ENCODE measurements at places on chromosomes 12 and 14. TPM values are rescaled to one million over a fixed set of nuclear protein-coding genes. Genes with fewer than 3 reads are reported as not detected.

Gene VASH1
- total RNA-seq = 0.86 TPM

GRCh38 chr14:104571246-104571645 lies 8.3 kb upstream of the C14orf180 start:
- DNase-seq = no peak

Gene TAS2R8
- not detected for total RNA-seq

DNA sequence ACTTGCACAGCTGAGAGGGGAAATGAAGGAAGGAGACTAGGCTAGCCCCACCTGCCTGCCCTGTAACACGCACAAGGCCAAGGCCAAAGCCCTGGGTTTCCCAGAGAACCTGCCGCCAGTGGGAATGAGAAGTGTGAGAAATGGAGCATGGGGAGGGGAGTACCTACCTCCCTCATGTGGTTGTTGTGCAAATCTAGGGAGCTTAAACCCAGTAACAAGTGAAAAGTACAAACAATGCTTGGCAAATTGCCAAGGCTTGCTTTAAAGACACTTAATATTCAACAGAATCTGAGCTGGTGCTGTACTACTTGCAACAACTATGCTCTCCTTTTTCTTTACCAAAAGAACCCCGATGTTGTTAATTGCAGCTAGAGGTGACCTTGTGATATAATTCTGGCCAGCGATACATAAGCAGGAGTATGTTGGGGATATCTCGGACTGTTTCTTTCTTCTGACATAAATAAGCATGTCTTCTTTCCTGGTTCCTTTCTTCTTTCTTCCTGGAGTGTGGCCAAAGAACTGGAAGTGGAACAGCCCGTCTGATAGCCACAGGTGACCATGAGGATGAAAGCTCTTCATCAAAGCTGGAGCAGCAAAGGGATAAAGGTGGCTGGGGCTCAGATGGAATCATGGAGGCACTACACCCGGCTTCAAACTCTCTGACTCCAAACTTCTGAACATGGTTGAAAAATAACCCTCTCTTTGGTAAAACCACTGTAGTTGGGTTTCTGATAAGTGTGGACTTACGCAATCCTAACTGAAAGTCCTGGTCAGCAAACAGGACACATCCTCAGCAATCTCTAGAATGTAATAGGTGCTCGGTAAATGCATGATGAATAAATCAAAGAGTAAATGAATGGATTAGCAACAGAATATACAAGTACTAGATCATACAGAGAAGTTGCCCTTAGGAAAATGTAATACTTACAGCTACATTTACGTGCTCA lies 207.9 kb downstream of the NUAK1 start:
- no peak for DNase-seq

Gene RFLNA
- not detected for total RNA-seq

DNA sequence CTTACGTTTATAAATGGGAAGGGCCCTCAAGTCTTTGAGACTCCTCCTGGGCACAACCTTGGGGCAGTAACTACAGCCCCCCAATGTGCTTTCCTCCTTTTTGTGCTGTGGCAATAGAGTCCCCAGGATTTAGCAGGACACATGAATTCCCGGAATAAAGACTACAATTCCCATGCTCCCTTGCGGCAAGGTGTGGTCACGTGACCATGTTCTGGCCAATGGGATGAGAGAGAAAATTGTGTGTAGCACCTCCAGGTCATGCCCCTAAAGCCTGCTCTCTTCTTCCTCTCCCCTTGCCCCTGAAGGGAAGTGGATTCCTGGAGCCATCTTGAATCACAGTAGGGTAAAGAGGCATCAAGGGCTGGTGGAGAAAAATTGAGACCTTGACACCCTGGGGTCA lies 295.1 kb upstream of the SFSWAP start:
- DNase-seq = no peak

GRCh38 chr14:69964841-69965240 lies 85.6 kb downstream of the SMOC1 start:
- DNase-seq = no peak

- DNase-seq = no peak
Measured at GRCh38 chr14:90544566-90544965, 147.7 kb downstream of the CALM1 start.

DNA sequence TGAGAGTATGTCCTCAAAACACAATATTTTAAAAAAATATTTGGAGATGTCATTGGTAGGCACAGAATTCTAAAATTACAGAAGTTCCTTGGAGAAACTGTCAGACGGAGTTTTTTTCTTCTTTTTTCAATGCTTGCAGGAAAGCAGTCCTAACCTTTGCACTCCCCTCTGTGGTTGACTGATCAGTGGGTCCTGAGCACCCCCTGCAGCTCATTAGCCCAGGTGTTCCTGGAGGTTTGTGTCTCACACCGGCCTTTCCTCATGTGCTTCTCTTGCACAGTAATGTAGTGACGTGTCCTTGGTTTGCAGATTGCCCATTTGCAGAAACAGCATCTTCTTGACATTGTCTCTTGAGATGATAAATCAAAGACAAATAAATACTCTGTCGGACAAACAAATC lies 513.0 kb downstream of the TMEM121 start:
- peak; percentile 87 for DNase-seq

- DNase-seq = no peak
Measured at GRCh38 chr12:55828357-55828756, 1.0 kb downstream of the DNAJC14 start.

Gene RILPL2
- 9.1 TPM for total RNA-seq

Gene DHH
- not detected for total RNA-seq

Gene AMDHD1
- total RNA-seq = 0.69 TPM

Gene ITGB7
- 32.5 TPM for total RNA-seq

GRCh38 chr12:90569685-90570084 lies 385.3 kb downstream of the CCER1 start:
- DNase-seq = no peak

Gene KLRD1
- total RNA-seq = 0.81 TPM

Gene NRXN3
- total RNA-seq = not detected

Gene IL23A
- 12.6 TPM for total RNA-seq

- DNase-seq = peak; percentile 70
Measured at GRCh38 chr14:91113829-91114078, at the start of gene DGLUCY. TSS of gene DGLUCY (plus strand) at chr14:91114073. CDS start at chr14:91160295, 46,222 bp downstream.

- no peak for DNase-seq
Measured at GRCh38 chr12:19131025-19131444, 1.5 kb downstream of the PLEKHA5 start.

Gene NCAPD2
- 252 TPM for total RNA-seq

Gene CFAP251
- total RNA-seq = 0.62 TPM

DNA sequence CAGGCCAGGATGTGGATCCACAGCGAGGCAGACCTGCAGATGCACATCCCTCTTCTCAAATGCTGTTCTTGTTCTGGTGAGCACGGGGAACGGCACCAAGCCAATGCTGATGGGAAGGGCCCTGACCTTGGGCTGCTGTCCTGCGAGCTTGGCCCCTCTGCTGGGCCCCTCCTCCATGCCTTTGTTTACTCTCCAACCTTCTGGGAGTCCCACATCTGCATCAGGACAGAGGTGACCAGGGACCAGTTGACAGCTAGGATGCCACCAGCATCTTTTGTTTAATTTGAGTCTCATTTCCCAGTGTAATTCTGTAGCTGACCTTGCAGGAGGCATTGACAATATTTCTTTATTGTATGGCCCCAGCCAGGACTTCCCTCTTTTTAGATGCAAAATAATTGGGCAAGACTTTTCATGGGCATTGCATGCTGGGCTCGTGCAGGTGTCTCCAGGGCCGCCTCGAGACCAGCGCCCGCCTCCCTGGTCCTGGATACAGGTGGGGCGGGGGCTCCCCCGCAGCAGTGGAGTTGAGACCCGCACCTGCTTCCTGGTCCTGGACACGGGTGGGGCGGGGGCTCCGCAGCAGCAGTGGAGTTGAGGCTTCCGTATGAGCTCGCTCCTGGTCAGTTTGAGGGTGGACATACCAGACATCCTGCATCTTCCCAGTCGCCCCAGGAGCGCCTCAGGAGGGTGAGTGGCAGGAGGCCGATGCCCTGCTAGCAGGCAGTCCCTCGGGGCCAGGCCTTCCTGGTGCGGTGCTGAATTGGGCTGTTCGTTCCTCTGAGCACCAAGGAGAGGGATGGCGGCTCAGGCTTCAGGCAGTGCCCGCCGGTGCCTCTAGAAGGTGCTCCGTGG lies 11.4 kb downstream of the PACS2 start:
- no peak for DNase-seq

DNA sequence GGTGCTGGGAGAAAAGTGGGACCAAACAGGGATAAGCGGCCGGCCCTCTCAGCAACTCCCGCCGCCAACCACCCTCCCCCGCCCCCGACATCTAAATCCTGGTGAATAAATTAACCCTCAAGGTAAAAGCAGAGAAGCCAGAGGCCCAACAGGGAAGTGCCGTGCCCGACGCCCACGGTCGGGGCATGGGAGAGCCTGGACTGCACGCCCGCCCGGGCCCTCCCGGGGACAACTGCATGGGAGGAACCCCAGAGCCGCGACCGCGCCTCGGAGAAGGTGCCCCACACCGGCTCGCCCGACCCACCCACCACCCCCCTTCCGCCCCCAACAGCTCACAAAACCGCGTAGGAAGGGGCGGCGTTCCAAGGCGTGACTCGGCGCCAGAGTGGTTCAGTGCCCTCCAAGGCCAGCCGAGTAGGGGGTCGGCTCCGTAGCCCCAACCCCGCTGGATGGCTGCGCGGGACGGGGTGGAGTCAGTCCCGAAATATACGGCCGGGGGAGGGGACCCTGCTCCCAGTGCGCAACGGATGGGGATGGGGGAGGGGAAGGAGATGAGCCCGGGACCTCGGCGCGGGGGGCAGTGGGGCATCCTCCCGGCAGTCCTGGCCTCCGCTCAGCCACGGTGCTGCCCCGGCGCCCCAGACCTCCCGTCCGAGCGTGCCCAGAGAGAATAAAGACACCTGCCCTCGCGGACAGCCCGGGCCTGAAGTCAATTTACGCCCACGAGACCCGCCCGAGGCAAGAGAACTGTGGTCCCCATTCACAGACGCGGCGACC lies 732 bp downstream of the SLC25A29 start:
- DNase-seq = peak; percentile 28

Gene C12orf50
- total RNA-seq = 0.07 TPM

GRCh38 chr14:32349322-32349721 lies 20.2 kb downstream of the AKAP6 start:
- DNase-seq = no peak

DNA sequence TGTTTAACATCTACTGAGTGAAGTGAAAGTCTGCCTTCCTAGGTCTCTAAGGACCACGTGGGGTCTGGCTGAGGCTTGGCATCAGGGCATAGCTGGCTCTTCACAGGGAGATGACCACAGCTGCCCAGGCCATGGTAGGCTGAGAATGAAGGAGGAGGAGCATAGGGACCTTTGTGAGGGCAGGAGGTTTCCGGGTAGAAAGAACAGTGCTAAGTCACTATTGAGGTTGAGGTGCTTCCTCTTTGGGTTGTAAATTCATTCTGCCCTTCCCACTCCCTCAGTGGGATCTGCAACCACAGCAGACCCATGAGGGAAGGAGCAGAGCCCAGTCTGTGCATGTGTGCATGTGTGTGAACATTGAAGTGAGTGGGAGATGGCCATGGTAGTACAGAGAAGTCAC lies 909.6 kb downstream of the VRK1 start:
- DNase-seq = peak; percentile 23

Gene FGF23
- not detected for total RNA-seq

DNA sequence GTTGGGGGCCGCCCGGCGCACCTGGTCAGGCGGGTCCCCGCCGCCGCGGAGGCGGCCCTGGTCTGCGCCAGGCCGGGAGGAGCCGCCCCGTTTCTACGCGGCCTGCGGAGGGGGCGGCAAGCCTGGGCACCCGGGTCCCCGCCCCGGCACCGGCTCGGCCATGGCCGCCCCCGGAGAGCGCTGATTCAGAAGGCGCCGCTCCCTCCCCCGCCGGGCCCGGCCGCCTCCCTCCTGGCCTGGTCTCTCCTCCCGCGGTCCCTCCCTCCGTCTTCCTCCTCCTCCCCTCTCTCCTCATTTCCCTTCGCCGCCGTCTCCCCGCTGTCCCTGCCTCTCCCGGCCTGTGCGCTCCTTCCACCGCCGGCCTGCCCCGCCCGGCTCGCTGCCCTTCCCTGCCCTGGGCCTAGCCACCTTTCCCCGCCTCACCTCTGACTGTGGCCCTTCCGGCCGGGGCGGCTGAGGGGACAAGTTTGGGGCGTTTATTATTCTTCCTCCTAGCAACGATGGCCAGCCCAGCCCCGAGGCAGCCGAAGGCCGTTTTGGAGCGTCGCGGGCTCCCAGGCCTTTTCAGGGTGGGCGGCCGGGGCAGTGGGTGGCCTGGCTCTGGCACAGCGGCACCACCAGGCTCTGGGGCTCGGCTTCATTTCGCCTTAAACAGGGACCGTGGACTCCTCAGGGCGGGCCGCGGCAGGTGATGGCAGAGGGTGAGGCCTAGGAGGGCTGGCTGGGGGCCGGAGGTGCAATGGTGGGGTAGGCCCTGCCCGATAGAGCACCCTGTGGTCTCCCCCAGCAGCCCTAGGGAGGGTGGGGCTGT lies 768 bp downstream of the CEP170B start:
- peak; percentile 38 for DNase-seq

Gene CD163L1
- not detected for total RNA-seq

Gene CEBPE
- 0.37 TPM for total RNA-seq

DNA sequence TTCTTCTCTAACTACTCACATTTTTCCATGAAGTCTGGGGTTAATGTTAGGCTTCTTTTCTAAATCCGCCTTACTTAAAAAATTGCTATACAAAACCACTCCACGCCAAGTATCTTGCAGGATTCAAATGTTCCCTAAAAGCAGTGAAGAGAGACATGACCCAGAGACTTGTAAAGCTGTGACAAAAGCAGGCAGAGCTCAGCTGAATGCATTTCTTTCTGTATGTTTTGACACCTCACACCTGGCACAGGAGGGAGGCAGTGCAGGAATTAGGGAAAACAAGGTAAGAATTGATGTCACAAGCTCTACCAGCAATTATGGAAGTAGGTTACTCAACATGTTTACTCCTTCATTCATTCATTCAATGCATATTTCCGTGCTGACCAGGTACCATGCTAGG lies 295.0 kb downstream of the RPAP3 start:
- DNase-seq = no peak

DNA sequence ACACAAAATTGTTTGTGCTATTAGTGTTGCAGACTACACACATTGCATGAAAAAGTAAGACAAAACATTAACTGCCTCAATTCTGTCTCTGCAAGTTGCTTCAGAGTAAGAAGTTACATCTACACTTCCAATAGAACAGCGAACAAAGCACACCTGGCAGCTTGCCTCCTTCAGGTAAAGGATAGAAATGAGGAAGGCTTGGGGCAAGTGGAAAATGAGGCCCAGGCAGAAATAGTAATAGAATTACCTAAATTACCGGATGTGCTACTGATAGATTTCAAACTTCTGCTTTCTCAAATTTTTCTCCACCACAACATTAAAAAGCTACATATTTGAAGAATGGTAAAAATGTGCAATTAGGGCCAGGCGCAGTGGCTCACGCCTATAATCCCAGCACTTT lies 37.7 kb downstream of the CCDC175 start:
- DNase-seq = no peak

DNA sequence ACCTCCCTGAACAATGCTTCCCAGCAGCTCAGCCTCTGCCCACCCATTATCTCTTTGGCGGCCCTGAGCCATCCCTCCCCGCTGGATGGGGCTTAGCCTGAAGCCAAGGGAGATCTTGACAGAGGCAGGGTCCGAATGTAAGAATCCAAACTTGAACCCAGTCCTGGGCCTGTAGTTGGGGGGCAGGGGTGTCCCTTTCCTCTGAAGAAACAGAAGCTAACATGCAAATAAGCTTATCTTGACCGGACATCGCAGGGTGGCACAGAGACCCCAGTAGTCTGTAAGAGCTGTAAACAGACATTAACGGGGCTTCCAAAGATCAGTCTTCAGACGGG lies 6.0 kb downstream of the DLK1 start:
- no peak for DNase-seq

Gene JPH4
- 0.05 TPM for total RNA-seq

Gene KCNC2
- total RNA-seq = not detected

- DNase-seq = no peak
Measured at GRCh38 chr14:71650187-71650755, 282.0 kb upstream of the RGS6 start.
